ENCODE measurements at places on chromosomes 6 and 20. TPM values are rescaled to one million over a fixed set of nuclear protein-coding genes. Genes with fewer than 3 reads are reported as not detected.

OR2H1 gene
- total RNA-seq = not detected

BANF2 gene
- not detected for total RNA-seq

ZCCHC3 gene
- 21.2 TPM for total RNA-seq

LPA gene
- 0.02 TPM for total RNA-seq

PPP1R16B gene
- total RNA-seq = 0.12 TPM

ZNF292 gene
- 3.4 TPM for total RNA-seq

HAO1 gene
- total RNA-seq = not detected

AURKA gene
- total RNA-seq = 119 TPM

ZC3H12D gene
- 0.07 TPM for total RNA-seq

ZNF311 gene
- 0.30 TPM for total RNA-seq

PI16 gene
- total RNA-seq = not detected

SMPDL3A gene
- 3.4 TPM for total RNA-seq

C6orf15 gene
- total RNA-seq = not detected

HEY2 gene
- total RNA-seq = 0.07 TPM

COL19A1 gene
- total RNA-seq = not detected

DEFB124 gene
- total RNA-seq = not detected

HLA-E gene
- 60.5 TPM for total RNA-seq

TAF8 gene
- 13.0 TPM for total RNA-seq

GHRH gene
- not detected for total RNA-seq

MRAP2 gene
- 1.3 TPM for total RNA-seq

TXLNB gene
- total RNA-seq = not detected

ZNF512B gene
- total RNA-seq = 12.2 TPM

SH3BGRL2 gene
- 0.25 TPM for total RNA-seq

PTK7 gene
- 5.5 TPM for total RNA-seq

ZNF341 gene
- total RNA-seq = 3.8 TPM

PRKN gene
- total RNA-seq = not detected

PRSS35 gene
- 0.08 TPM for total RNA-seq

VNN1 gene
- total RNA-seq = 0.11 TPM

SLC24A3 gene
- 0.04 TPM for total RNA-seq

OR12D3 gene
- total RNA-seq = not detected

ARFGEF3 gene
- total RNA-seq = 0.70 TPM

TNFAIP3 gene
- 15.7 TPM for total RNA-seq

SLC35F1 gene
- total RNA-seq = not detected

MBOAT1 gene
- total RNA-seq = 3.4 TPM

MYB gene
- total RNA-seq = 1.0 TPM

GMNN gene
- 59.8 TPM for total RNA-seq

CNKSR3 gene
- 5.3 TPM for total RNA-seq

FHL5 gene
- total RNA-seq = not detected

SPATS1 gene
- total RNA-seq = not detected

COQ3 gene
- 12.4 TPM for total RNA-seq

ZSWIM3 gene
- total RNA-seq = 1.5 TPM

CENPW gene
- total RNA-seq = 32.5 TPM

PTGIS gene
- 0.05 TPM for total RNA-seq

PDYN gene
- total RNA-seq = not detected

BIRC7 gene
- total RNA-seq = 3.1 TPM

CASP8AP2 gene
- 8.0 TPM for total RNA-seq

ZKSCAN4 gene
- 2.7 TPM for total RNA-seq

PRSS16 gene
- 2.5 TPM for total RNA-seq

MCCD1 gene
- total RNA-seq = not detected

SOBP gene
- 1.2 TPM for total RNA-seq

SLC17A9 gene
- not detected for total RNA-seq

All from A549 treated with DMSO at 1 μM for 4 hours (cell line).